ENCODE measurements at places on chromosomes 3 and 15.

GRCh38 chr3:152380043-152380442, 111.3 kb downstream of the MBNL1 start:
- DNase-seq = no peak

DNA sequence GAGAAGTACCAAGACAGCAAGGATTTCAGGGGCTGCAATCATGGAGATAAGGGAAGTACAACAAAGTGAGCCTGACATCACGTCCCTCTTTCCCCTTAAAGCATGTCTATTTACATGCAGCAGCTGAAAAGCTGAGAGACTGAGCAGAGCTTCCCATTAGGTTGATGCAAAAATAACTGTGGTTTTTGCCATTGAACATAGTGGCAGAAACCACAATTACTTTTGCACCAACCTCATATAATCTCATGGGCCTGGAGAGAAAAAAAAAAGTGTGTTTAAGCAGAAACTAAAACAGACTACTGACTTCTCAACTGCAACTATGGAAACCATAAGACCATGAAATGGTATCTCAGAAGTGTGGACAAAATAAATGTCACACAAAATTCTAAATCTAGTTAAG, 48.3 kb downstream of the CCDC12 start:
- no peak for DNase-seq

GRCh38 chr3:63980830-63981498, 42.3 kb downstream of the PSMD6 start:
- no peak for DNase-seq

DNA sequence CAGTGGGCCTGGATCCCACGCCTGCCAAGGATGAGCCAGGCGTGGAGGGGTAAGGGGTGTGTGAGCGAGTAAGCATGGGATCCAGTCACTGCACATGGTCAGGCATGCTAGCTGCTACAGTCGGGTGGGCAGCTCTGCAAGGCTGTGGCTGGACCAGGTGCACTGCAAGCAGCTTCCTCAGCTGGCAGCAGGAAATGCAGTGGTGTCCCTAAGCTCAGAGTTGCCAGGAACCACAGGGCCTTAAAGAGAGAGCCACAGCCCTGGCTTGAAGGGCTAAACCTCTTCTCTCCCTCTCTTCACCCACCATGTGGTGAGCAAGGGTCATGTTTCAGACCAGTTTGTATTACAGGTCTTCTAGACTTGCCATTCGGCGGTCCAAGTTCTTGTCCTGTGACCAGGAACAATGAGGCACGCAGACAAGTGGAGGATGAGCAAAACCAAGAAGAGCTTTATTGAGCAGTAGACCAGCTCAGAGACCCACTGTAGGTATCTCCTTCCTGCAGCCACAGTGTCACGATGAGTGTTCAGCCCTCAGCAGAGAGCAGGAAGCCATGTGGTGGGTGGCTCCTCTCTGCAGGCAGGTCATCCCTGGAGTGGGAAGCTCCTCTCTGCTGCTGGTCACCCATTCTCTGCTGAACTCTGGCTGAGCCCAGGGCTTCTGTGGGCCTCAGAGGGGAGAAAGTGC, 511.9 kb downstream of the PYDC2 start:
- DNase-seq = no peak

GRCh38 chr15:45179221-45179985, 8.4 kb downstream of the SHF start:
- DNase-seq = no peak

DNA sequence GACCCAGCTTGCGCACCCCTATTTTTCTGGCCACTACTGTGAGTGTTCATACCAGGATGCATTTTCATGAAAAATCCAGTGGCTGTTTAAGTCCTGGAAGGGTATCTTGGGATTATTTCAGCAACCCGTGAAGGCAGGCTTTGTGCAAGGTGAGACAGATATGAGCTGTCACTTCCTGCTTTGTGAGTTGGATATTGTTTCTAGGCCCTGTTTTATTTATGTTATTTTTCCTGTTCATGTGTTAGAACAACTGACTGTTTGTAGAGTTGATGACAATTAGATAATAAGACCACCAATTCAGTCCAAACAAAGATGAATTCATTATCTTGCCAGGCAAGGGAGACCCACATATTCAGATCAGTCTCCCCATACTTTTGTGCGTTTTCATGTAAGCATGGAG, 42.5 kb downstream of the ZBTB38 start:
- no peak for DNase-seq

DNA sequence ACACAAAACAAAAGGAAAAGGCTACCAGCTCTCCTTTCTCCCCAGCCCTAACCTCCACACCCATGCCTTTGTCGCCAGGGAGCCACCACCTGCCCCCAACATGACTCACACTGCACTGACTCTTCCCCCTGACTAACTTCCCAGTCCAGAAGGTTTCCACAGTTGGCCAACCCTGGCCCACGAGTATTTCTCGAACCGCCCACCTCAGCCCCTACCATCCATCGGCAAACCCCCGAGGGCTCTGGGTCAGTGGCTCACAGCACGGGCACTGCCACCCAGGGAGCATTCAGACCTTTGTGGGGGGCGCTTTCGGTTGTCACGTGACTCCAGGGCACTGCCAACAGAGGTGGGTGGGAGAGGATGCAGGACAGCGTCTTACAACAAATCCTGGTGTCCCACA, 152.3 kb downstream of the LRRC28 start:
- no peak for DNase-seq

Measured in activated CD8-positive, alpha-beta memory T cell treated with anti-CD3 and anti-CD28 coated beads for 1 hour (primary cell).